Activated T-cell treated with anti-CD3 and anti-CD28 coated beads, Interleukin-2, amount 50 U/mL, for 72 hours (primary cell): ENCODE measurements at places on chromosomes 12 and 14. TPM values are rescaled to one million over a fixed set of nuclear protein-coding genes. Genes with fewer than 3 reads are reported as not detected.
A peak's percentile ranks its signal among the peaks of the same experiment; 100 is the strongest.

AKAP3 gene
- total RNA-seq: 5.4 TPM

RNASE7 gene
- total RNA-seq: not detected

SPX gene
- total RNA-seq: 2.8 TPM

SERPINA10 gene
- total RNA-seq: not detected

GRCh38 chr12:119117936-119118335, 60.8 kb upstream of the HSPB8 start:
- no peaks in the 10 kb centered on the region for H3K4me1 ChIP-seq
- H3K4me3 ChIP-seq: no peak overlapping the region
- H3K36me3 ChIP-seq: no peaks in the 10 kb centered on the region
- H3K27me3 ChIP-seq: peaks cover 4% of the 10 kb centered on the region

- H3K27me3 ChIP-seq: no peaks in the 10 kb centered on the region
- H3K4me1 ChIP-seq: no peaks in the 10 kb centered on the region
- H3K27ac ChIP-seq: no peak overlapping the region
- DNase-seq: no peak
Observed at GRCh38 chr12:16949871-16950667, 344.1 kb upstream of the LMO3 start.

DNA sequence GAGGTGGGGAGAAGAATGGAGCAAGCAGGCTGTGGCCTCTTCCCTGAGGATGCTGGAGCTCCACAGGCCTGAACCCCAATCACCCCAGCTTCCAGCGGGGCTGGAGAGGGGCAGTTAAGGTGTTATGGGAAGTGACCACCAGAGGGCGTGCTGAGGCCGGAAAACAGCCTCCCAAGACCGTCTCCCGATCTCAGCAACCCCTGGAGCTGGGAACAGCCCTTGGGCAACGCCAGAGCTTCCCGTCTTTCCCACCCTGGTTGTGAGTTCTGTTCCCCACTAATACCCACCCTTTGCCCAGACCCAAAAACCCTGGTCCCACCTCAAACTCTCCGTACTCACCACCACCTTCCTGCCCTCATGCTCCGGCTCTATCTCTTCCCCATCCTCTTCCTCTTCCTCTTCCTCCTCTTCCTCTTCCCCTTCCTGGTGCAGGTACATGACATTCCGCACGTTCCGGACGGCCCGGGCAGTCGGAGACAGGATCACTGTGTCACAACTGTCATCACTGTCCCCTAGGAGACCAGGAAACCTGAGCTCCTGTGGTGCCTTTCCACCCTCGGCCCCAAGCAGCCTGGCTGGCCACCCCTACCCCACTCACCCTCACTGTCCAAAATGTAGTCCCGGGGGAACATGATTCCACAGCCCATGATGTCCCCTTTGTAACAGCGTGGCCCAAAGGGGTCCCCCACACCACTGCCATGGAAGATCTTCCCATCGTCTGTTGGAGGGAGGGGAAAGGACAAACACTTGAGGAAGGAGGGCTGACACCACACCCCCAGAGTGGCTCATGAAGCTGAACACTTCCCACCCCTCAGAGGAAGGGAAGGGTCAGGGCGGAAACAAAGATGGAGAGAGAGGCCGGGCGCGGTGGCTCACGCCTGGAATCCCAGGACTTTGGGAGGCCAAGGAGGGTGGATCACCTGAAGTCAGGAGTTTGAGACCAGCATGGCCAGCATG, 12.9 kb downstream of the SPRYD3 start:
- peak overlapping the region; percentile 40 for H3K27ac ChIP-seq
- peak; percentile 81 for DNase-seq
- peaks cover 8% of the 10 kb centered on the region for H3K36me3 ChIP-seq
- H3K4me1 ChIP-seq: peaks cover 21% of the 10 kb centered on the region

DNA sequence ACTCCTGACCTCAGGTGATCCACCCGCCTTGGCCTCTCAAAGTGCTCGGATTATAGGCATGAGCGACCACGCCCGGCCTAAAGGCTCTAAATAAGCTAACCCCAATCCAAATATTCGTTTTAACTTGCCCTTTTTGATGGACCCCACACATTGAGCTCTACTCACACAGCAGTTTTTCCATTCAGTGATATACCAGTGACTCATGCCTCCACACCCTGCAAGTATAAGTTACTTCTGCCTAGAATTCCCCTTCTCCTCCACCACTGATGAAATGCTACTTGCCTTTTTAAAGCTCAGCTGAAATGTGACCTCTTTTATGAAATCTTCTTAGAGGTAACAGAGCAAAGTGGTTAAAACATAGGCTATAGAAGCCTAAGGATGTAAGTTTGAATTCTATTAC, 68.8 kb downstream of the EXOC5 start:
- no peaks in the 10 kb centered on the region for H3K27me3 ChIP-seq
- DNase-seq: no peak
- H3K4me1 ChIP-seq: no peaks in the 10 kb centered on the region
- no peaks in the 10 kb centered on the region for H3K36me3 ChIP-seq
- no peak overlapping the region for H3K4me3 ChIP-seq

GRCh38 chr14:53962953-53963319, 6.3 kb upstream of the BMP4 start:
- peaks cover 13% of the 10 kb centered on the region for H3K4me1 ChIP-seq
- H3K36me3 ChIP-seq: peaks cover 2% of the 10 kb centered on the region
- H3K4me3 ChIP-seq: no peak overlapping the region
- peaks cover 55% of the 10 kb centered on the region for H3K27me3 ChIP-seq
- H3K27ac ChIP-seq: no peak overlapping the region

DNA sequence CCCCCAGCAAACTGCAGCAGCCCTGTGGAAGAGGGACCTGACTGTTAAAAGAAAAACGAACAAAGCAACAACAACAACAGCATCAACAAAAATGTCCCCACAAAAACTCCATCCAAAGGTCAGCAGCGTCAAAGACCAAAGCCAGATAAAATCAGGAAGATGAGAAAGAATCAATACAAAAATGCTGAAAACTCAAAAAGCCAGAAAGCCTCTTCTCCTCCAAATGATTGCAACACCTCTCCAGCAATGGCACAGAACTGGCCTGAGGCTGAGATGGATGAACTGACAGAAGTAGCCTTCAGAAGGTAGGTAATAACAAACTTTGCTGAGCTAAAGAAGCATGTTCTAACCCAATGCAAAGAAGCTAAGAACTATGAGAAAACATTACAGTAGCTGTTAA, 45.4 kb upstream of the PPP4R3A start:
- H3K27ac ChIP-seq: no peak overlapping the region
- no peak for DNase-seq
- no peaks in the 10 kb centered on the region for H3K4me1 ChIP-seq
- H3K36me3 ChIP-seq: no peaks in the 10 kb centered on the region

DNA sequence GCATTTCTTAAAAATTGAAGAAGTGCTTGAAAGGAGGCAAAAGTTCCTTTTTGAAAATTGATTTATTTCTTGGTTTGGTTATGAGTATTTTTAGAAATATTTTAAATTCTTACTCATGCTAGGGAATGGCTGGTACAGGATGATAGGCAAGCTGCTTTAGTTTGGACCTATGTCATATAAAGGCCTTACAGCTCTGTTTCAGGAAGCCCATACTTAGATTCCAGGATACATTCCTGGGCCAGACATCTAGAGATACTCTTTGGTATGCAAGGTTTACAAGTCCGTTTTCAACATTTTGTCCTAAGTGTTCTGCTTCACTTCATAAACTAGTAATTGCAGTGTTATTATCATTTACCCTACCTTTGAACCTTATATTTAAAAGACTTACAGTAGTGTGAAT, 186.8 kb downstream of the FUT8 start:
- no peaks in the 10 kb centered on the region for H3K36me3 ChIP-seq
- DNase-seq: no peak
- no peaks in the 10 kb centered on the region for H3K4me1 ChIP-seq
- no peaks in the 10 kb centered on the region for H3K27me3 ChIP-seq
- H3K27ac ChIP-seq: no peak overlapping the region

DNA sequence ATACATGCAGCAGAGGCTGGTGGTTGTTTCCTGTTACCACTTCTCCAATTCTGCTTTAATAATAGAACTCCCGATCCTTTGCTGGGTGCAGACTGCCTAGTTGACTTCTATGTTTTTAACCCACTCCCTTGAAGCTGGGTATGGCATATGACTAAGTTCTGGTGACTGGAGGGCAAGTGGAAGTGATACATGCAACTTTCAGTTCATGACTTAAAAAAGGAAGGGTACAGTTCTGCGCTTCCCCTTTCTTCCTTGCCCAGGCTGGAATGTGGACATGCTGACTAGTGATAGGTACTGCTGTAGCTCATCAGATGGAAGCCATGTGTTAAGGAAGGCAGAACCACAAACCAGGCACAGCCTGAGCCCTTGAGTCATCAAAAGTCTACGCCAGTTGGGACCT, 2.4 kb upstream of the A2M start:
- H3K27ac ChIP-seq: no peak overlapping the region
- no peak overlapping the region for H3K4me3 ChIP-seq
- peaks cover 5% of the 10 kb centered on the region for H3K27me3 ChIP-seq
- H3K4me1 ChIP-seq: peaks cover 14% of the 10 kb centered on the region
